ENCODE measurements at places on chromosomes 13 and 19. TPM values are rescaled to one million over a fixed set of nuclear protein-coding genes. Genes with fewer than 3 reads are reported as not detected.

Gene C19orf33
- polyA plus RNA-seq, result 7.9 TPM

DNA sequence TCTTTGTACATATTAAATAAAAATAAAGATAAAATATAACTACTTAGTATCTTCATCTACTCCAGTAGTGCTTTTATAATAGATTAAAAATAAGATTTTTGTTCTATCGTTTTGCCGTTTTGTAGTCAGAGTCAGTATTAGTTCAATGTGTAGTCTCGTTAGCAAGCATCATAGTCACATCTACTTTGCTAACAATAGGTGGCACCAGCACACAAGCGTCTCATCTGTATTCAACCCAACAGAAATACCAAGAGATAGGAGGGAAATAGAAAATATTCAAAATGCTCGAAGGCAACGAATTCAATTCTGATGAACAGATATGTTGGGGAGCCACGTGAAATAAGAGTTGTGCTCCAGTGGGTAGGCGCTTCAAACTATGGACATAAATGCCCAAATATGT, 21.4 kb upstream of the MICU2 start:
- no peak overlapping the region for H3K27ac ChIP-seq
- H3K4me3 ChIP-seq, result no peak overlapping the region
- DNase-seq, result no peak
- no peaks in the 10 kb centered on the region for H3K27me3 ChIP-seq

Gene CEACAM16
- not detected for polyA plus RNA-seq

- no peaks in the 10 kb centered on the region for H3K4me1 ChIP-seq
- DNase-seq, result no peak
- no peak overlapping the region for H3K27ac ChIP-seq
- no peaks in the 10 kb centered on the region for H3K36me3 ChIP-seq
Measured at GRCh38 chr13:39095500-39095899, 57.2 kb downstream of the NHLRC3 start.

GRCh38 chr13:30002577-30002976, 152.2 kb upstream of the UBL3 start:
- H3K27me3 ChIP-seq, result no peaks in the 10 kb centered on the region
- DNase-seq, result no peak
- H3K4me1 ChIP-seq, result peaks cover 3% of the 10 kb centered on the region
- H3K36me3 ChIP-seq, result no peaks in the 10 kb centered on the region

Gene CYP4F3
- polyA plus RNA-seq, result 1.4 TPM

Gene CASP14
- 0.21 TPM for polyA plus RNA-seq

Gene RXFP2
- polyA plus RNA-seq, result 0.67 TPM

DNA sequence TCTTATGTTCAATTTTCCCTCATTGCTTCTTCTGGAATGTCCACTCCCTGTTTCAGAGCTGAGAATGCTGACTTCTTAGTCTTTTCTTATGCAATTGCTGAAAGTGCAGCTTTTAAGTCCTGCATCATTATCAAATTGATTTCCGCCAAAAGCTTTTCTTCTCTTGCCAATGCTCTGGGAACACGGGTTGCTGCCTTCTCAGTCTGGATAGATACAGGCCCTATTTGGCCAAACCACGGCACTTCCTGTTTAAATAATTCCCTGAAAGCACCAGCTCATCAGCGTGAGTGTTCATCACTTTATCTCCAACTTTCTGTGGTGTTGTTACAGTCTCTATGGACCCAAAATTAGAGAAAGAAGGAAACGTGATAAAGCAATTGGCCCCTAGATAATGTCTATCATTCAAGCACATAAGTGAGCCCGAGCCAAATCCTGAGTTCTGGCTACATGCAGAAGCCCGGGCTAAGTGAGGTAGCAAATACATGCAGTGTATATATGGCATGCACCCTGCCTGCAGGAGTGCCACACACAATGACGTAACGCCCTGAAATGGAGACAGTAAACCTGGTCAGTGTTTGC, 85.7 kb downstream of the CYSLTR2 start:
- peak; percentile 40 for DNase-seq
- no peak overlapping the region for H3K27ac ChIP-seq
- no peaks in the 10 kb centered on the region for H3K27me3 ChIP-seq
- no peaks in the 10 kb centered on the region for H3K36me3 ChIP-seq
- H3K4me1 ChIP-seq, result peaks cover 10% of the 10 kb centered on the region
- no peak overlapping the region for H3K4me3 ChIP-seq

DNA sequence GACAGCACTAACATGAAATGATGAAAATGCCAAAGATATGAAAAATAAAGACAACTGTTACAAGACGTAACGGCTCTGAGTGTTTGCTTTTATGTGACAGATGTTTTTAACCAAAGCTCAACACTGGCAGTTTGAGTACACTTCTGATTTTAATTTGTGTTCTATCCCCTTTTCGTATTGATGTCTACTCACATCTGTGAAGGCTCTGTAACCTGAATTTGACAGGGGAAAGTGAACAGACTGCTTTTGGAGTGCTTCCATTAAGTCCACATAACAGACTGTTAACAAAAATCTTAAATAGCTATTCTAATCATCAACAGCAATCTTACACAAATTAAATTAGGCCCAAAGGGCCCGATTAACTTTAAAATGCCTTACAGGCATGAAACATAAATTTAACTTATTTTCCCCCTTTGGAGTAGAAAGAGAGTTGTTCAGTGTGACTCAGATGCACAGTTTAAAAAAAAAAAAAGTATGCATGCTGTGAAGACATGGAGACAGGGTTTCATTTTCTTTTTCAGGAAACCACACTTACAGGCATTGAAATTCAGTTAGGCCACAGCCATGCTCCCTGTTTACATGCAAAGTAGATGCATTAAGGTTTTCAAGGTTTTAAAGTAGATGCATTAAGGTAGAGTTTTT, 16.3 kb upstream of the RNASEH2B start:
- H3K27ac ChIP-seq, result no peak overlapping the region
- H3K4me3 ChIP-seq, result no peak overlapping the region
- no peaks in the 10 kb centered on the region for H3K36me3 ChIP-seq
- no peaks in the 10 kb centered on the region for H3K27me3 ChIP-seq

DNA sequence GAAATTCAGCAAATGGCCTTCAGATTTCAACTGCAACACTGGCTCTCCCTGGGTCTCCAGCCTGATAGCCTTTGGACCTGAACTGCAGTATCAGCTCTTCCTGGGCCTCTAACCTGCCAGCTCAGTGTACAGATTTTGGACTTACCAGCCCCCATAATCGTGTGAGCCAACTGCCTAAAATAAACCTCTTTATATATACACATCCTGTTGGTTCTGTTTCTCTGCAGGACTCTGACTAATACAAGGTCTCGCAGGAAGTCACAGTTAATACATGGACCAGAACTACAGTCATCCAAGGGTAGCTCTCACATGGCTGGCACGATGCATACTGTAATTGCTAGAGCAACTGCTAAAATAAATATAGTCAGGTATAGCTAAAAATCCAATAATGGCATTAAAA, 85.1 kb downstream of the KATNAL1 start:
- H3K27ac ChIP-seq, result no peak overlapping the region
- DNase-seq, result no peak

DNA sequence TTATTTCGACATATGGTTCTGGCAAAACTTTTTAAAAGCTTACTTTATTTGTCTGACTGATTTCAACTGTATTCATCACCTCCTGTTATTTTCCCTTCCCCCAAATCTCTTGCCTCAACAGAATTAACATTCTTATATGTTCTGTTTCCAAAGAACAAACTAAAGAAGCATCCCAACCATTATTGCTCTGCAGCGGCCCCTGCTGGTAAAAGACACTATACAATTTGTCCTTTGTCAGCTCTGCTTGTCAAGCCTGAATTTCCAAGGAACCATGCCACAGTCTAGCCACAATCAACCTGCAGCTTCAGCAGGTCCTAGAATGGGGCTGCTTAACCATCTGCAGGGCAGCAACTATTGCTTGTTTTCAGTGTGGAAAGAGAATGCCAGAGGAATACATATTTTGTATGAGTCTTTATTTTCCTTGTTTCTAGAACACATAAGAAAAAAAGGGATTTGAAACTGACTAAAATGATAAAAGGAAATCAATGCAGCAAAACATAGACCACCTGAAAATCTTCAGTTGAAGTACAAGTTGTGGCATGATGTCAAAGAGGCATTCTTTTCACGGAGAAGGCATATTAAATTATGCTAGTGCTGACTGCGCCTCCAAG, 845.3 kb downstream of the DIAPH3 start:
- no peaks in the 10 kb centered on the region for H3K36me3 ChIP-seq
- no peak overlapping the region for H3K4me3 ChIP-seq
- DNase-seq, result peak; percentile 80
- no peaks in the 10 kb centered on the region for H3K27me3 ChIP-seq
- no peaks in the 10 kb centered on the region for H3K4me1 ChIP-seq

- no peak overlapping the region for H3K27ac ChIP-seq
- no peak overlapping the region for H3K4me3 ChIP-seq
- DNase-seq, result no peak
- H3K36me3 ChIP-seq, result no peaks in the 10 kb centered on the region
- H3K4me1 ChIP-seq, result no peaks in the 10 kb centered on the region
Measured at GRCh38 chr19:19338082-19338481, 17.5 kb downstream of the MAU2 start.

DNA sequence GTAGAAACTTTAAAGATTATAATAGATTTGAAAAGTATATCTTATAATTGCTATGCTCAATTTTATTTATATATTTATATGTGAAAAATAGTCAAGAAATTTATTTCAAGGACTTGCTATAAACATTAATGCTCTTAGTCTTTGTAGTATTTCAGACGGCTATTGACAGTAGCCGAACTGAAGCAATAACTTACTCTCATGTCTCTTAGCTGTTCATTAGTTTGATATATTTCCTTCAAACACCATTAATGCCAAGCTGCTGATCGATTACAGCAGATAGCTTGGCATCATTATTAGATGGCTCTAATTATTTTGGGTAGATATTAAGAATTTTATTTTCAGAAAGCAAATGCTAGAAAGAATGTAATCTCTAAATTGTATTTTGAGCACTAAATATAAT, 1151.5 kb upstream of the SPRY2 start:
- no peaks in the 10 kb centered on the region for H3K27me3 ChIP-seq

- H3K4me1 ChIP-seq, result no peaks in the 10 kb centered on the region
- no peaks in the 10 kb centered on the region for H3K27me3 ChIP-seq
- H3K36me3 ChIP-seq, result peaks cover 3% of the 10 kb centered on the region
- H3K4me3 ChIP-seq, result no peak overlapping the region
- no peak overlapping the region for H3K27ac ChIP-seq
Measured at GRCh38 chr19:49190781-49191180, 33.2 kb downstream of the TRPM4 start.

GRCh38 chr19:3319643-3320353, 46.6 kb upstream of the NFIC start:
- no peaks in the 10 kb centered on the region for H3K27me3 ChIP-seq
- no peak overlapping the region for H3K4me3 ChIP-seq
- no peaks in the 10 kb centered on the region for H3K36me3 ChIP-seq
- no peaks in the 10 kb centered on the region for H3K4me1 ChIP-seq

GRCh38 chr13:42129033-42129432, 80.6 kb downstream of the DGKH start:
- no peaks in the 10 kb centered on the region for H3K27me3 ChIP-seq
- no peak for DNase-seq
- H3K36me3 ChIP-seq, result no peaks in the 10 kb centered on the region
- no peak overlapping the region for H3K27ac ChIP-seq

Gene MAB21L1
- polyA plus RNA-seq, result 0.09 TPM

DNA sequence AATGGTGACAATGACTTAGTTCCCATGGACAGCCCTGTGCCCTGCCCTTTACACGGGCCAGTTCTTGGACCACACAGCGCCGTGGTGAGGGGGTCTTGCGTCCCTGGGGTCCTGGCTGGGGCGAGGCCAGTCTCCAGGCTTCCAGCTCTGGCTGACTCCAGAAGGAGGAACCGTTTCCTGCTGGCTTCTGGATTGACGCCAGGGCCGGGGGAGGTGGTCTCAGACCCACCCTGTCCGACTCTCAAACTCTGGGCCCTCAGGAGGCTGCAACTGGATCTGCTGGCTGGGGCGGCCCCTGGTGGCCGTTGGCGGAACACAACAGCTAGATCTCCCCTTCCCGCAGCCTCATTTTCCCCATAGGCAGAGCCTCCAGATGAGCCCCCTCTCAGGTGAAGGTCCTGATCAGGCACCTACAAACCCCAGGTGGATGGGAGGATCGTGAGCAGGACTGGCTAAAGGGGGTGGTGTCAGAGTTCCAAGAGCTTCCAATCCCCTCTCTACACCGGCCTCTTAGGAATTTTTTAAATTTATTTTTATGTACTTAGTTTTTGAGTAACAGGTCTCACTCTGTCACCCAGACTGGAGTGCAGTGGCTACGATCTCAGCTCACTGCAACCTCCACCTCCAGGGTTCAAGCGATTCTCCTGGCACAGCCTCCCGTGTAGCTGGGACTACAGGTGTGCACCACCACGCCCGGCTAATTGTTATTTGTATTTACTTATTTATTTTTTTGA, 8.0 kb downstream of the CCDC194 start:
- no peak overlapping the region for H3K4me3 ChIP-seq
- no peaks in the 10 kb centered on the region for H3K36me3 ChIP-seq
- H3K27me3 ChIP-seq, result no peaks in the 10 kb centered on the region
- DNase-seq, result peak; percentile 56

GRCh38 chr13:38888309-38888708, 102.3 kb downstream of the STOML3 start:
- H3K4me3 ChIP-seq, result no peak overlapping the region
- no peaks in the 10 kb centered on the region for H3K27me3 ChIP-seq
- no peak overlapping the region for H3K27ac ChIP-seq
- DNase-seq, result no peak
- H3K36me3 ChIP-seq, result no peaks in the 10 kb centered on the region

DNA sequence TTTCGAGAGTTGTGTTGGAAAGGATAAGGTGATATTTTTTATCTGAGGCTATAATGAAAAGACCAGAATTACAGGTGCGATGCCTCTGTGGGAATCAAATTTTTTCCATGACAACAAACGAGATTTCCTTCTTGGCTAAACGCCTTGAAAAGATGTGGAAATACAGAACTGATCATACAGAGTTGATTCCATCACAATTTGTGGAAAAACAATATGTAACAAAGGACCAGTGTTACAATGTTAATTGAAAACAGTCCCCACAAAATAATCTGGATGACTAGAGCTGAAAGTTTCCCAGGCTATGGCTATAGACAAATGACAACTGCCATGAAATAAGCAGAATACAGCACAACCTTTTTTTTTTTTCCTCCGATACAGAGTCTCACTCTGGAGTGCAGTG, 628.9 kb downstream of the DIAPH3 start:
- no peaks in the 10 kb centered on the region for H3K4me1 ChIP-seq
- no peak overlapping the region for H3K4me3 ChIP-seq
- no peak overlapping the region for H3K27ac ChIP-seq
- H3K27me3 ChIP-seq, result no peaks in the 10 kb centered on the region
- no peaks in the 10 kb centered on the region for H3K36me3 ChIP-seq

Gene FFAR2
- 0.20 TPM for polyA plus RNA-seq

- H3K4me1 ChIP-seq, result peaks cover 5% of the 10 kb centered on the region
- H3K27me3 ChIP-seq, result no peaks in the 10 kb centered on the region
- H3K4me3 ChIP-seq, result no peak overlapping the region
- H3K27ac ChIP-seq, result no peak overlapping the region
Measured at GRCh38 chr13:74046431-74046830, 87.8 kb downstream of the KLF12 start.

DNA sequence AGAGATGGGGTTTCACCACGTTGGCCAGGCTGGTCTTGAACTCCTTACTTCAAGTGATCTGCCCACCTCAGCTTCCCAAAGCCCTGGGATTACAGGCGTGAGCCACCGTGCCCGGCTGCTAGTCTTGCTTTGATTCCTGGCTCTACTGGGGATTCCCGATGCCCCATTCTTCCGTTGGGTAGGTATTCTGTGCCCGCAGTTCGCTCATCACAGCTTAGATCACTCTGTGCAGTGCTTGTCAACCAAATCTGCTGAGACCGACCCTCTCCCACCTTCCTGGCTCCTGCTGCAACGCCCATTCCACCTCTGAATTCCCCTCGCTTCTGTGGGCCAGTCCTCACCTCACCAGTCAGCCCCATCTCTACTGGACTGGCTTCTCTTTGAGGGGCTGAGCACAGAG, 4.6 kb upstream of the ZNF414 start:
- H3K4me1 ChIP-seq, result peaks cover under 1% of the 10 kb centered on the region
- H3K36me3 ChIP-seq, result no peaks in the 10 kb centered on the region
- H3K4me3 ChIP-seq, result no peak overlapping the region
- DNase-seq, result no peak
- H3K27ac ChIP-seq, result no peak overlapping the region

All from testis (tissue), 5 donors.